T47D (cell line): ENCODE measurements at places on chromosomes 16 and 17.

- DNase-seq: no peak
Measured at GRCh38 chr16:3413730-3414379, 12.8 kb downstream of the ZNF174 start.

DNA sequence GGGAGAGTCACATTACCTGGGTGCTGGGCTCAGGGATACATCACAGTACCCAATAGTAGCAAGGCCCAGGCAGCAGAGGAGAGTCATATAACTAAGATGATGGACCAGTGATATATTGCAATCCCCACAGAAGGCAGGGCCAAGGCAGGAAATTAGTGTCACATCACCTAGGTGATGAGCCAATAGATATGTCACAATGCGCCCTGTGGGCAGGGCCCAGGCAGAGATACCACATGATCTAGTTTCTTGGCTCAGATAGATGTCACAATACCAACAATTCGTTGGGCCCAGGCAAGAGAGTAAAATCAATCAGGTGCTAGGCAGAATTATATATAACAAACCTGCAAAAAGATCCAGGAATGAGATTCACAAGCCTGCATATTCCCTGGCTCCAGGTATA lies 2111.5 kb downstream of the TP53TG3F start:
- no peak for DNase-seq

GRCh38 chr17:64974750-64975317 lies 55.6 kb upstream of the LRRC37A3 start:
- no peak for DNase-seq

- DNase-seq: no peak
Measured at GRCh38 chr17:12996357-12996756, 21.5 kb downstream of the ELAC2 start.
